ENCODE measurements at places on chromosomes 12 and 14.
A peak's percentile ranks its signal among the peaks of the same experiment; 100 is the strongest.

GRCh38 chr12:7001921-7002591, 16.2 kb downstream of the LPCAT3 start:
- no peaks in the 10 kb centered on the region for H3K27me3 ChIP-seq
- no peak for ATAC-seq
- H3K27ac ChIP-seq: no peak overlapping the region
- H3K36me3 ChIP-seq: peaks cover 69% of the 10 kb centered on the region
- H3K4me3 ChIP-seq: no peak overlapping the region
- H3K4me1 ChIP-seq: no peaks in the 10 kb centered on the region

DNA sequence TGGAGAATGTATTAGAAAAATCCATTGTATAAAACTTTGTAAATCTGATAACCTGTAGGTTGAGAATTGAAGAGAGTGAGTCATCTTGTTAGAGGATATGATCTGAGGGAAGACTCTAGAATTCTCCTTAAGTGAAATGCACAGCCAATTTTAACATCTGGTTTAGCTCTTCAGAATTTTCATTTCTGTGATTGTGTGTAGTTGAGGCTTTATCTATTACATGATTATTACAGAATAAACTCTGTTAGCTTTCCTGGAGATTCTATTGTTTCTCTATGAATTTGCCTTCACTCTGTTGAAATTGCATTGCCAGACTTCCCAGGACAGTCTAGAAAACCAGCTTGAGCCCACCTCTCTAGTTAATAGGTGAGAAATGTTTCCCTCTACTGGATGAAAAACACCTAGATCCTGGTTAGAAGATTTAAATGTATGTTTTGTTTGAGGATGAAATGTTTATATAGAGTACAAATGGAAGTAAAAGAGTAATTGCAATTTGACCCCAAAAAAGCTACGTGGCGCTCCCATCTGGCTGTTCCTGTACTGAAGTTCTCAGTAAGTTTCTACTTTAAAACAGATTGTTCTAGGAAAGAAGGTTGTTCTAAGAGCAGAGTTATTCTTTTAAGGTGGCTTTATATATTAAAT, 2.9 kb downstream of the NUDT4 start:
- H3K4me1 ChIP-seq: peaks cover 35% of the 10 kb centered on the region
- H3K36me3 ChIP-seq: peaks cover 56% of the 10 kb centered on the region
- peak overlapping the region; percentile 99 for H3K27ac ChIP-seq
- peak overlapping the region; percentile 99 for H3K4me3 ChIP-seq
- ATAC-seq: no peak

DNA sequence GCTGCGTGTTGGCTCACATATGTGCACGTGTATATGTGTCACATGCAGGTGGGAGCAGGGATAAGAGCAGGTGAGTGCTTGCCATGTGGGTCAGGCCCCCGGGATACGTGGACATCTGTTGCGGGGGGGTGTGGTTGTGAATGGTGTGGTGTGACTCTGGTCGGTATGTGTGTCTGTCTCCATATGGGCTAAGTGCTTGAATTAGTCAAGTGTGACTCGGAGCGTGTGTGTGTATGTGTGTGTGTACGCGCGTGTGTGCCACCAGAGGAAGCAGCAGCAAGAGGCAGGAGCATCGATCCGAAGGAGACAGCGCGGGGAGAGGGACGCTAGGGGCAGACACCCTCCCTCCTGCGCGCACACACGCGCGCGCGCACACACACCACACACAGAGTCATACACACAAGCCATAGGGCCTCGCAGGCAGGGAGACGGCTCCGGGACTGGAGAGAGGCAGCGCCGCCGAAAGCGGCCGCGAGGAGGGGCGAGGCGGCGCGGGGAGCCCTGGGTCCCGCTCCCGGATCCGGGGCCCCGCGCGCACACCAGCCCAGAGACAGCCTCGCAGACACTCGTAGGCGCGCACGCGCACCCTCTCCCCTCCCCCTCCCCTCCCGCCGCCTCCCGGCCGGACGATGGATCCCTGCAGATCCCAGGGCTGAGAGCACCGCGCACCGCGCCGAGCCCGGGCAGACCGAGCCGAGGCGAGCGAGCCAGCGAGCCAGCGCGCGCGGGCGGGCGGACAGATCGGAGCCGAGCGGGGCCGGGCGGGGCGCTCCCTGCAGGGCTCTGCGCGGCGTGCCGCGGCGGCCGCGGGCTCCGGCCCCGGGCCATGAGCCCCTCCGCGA, at the start of gene ASIC1:
ASIC1 (plus strand) TSS at position 597 of the 842 bp plus-strand sequence. CDS start 1,171 bp downstream, outside the sequence.
- H3K4me1 ChIP-seq: peaks cover 19% of the 10 kb centered on the region
- H3K27ac ChIP-seq: no peak within 1 kb of the TSS
- H3K27me3 ChIP-seq: peaks cover 43% of the 10 kb centered on the region
- H3K36me3 ChIP-seq: no peaks in the 10 kb centered on the region
- peak within 1 kb of the TSS; percentile 90 for H3K4me3 ChIP-seq

- no peak for ATAC-seq
- no peaks in the 10 kb centered on the region for H3K4me1 ChIP-seq
- no peaks in the 10 kb centered on the region for H3K36me3 ChIP-seq
- peaks cover 4% of the 10 kb centered on the region for H3K27me3 ChIP-seq
- no peak overlapping the region for H3K4me3 ChIP-seq
These were observed 52.9 kb downstream of the SVOP start for GRCh38 chr12:108967869-108968540.

- ATAC-seq: no peak
- H3K36me3 ChIP-seq: no peaks in the 10 kb centered on the region
- H3K27ac ChIP-seq: no peak overlapping the region
- H3K27me3 ChIP-seq: peaks cover 8% of the 10 kb centered on the region
- H3K4me3 ChIP-seq: no peak overlapping the region
- peaks cover 4% of the 10 kb centered on the region for H3K4me1 ChIP-seq
These were observed 29.8 kb upstream of the CAPRIN2 start for GRCh38 chr12:30784508-30784907.

GRCh38 chr14:68651652-68652432, 141.0 kb downstream of the ZFP36L1 start:
- H3K36me3 ChIP-seq: no peaks in the 10 kb centered on the region
- H3K27ac ChIP-seq: peak overlapping the region; percentile 21
- no peak overlapping the region for H3K4me3 ChIP-seq
- H3K4me1 ChIP-seq: peaks cover 5% of the 10 kb centered on the region
- ATAC-seq: no peak

DNA sequence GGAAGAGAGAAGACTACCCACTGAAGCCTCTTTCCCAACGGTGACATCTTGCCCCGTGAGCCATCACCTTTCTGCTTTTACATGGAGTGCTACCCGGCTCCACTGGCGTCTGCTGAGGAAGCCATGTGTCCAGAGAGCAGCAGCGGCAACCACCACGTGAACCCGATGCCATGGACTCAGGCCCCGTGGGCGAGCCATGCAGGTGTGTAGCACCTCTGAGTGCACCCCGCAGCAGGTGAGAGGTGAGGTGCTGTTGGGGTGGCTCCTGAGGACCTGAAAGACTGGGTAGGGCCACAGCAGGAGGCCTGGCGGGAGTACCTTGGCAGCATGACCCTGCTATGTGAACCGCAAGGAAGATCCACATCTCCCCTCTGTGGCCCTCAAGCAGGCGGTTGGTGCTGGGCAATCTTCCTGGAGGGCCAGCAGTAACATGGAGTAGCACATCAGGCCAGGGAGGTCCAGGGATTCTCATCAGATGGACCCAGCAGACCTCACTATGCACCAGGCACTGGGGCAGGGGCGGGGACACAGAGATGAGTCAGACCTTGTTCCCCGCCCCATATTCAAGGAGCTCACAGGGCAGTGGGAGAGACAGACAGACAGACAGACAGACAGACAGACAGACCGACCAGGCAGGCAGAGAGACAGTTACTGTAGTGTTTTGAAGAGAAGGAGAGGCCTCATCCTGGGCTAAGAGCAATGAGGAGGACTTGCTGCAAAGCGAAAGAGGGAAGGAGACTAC, 129.6 kb downstream of the PAPOLA start:
- no peaks in the 10 kb centered on the region for H3K36me3 ChIP-seq
- no peak for ATAC-seq
- no peaks in the 10 kb centered on the region for H3K4me1 ChIP-seq
- no peak overlapping the region for H3K4me3 ChIP-seq
- H3K27me3 ChIP-seq: no peaks in the 10 kb centered on the region

DNA sequence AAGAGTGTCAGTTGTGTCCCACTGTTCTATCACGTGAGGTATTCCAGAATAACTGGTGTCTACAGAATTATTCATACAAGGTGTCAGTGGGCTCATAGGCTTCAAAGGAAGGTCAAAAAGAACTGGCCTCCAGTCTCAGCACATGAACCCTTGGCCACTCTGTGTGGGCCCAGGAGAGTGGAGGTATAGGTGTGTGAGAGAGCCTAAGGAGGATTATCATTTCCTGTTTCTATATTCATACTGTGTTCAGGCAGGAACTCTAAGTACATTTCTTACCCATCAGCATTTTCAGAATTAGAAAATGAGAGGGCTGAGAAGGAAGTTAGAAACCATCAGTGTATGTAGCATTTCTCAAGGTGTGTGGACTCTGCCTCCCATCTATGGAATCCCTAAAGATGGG, 87.0 kb downstream of the BTG1 start:
- peaks cover 20% of the 10 kb centered on the region for H3K36me3 ChIP-seq
- H3K27me3 ChIP-seq: no peaks in the 10 kb centered on the region
- peak overlapping the region; percentile 81 for H3K27ac ChIP-seq
- H3K4me1 ChIP-seq: peaks cover 51% of the 10 kb centered on the region

DNA sequence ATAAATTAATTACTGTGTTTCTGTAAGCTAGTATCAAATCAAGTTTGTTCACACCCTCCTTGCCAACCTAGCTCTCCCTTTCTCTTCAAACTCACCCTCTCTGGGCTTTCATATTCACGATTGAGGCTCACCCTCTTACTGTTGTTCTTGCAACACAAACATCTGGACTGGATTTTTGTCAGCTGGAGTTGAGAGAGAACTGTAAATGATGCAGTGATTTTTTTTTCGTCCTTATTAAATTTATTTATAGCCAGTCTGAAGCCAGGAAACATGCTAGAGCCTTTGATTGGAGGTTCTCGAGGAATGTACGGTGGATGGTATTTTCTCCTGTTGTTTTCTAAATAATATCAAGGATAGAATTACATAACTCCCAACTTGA, 485.1 kb downstream of the ZFP36L1 start:
- no peak for ATAC-seq
- no peaks in the 10 kb centered on the region for H3K36me3 ChIP-seq
- no peak overlapping the region for H3K27ac ChIP-seq
- H3K27me3 ChIP-seq: no peaks in the 10 kb centered on the region
- peaks cover 24% of the 10 kb centered on the region for H3K4me1 ChIP-seq
- H3K4me3 ChIP-seq: no peak overlapping the region

DNA sequence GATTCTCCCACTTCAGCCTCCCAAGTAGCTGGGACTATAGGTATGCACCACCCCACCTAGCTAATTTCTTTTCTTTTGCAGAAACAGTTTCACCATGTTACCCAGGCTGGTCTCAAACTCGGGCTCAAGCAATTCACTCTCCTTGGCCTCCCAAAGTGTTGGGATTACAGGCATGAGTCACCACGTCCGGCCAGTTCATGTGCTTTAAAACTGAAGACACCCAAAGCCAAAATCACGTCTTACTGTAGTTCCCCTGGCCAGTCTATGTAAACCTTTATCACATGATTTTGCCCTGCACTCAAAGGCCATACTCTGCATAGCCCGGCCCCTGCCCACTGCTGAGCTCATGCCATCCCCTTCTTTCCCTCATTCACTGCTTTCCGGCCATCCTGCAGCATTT, 4.5 kb downstream of the ALKBH2 start:
- peak overlapping the region; percentile 47 for H3K27ac ChIP-seq
- H3K4me3 ChIP-seq: no peak overlapping the region
- no peaks in the 10 kb centered on the region for H3K27me3 ChIP-seq
- H3K36me3 ChIP-seq: peaks cover 57% of the 10 kb centered on the region

DNA sequence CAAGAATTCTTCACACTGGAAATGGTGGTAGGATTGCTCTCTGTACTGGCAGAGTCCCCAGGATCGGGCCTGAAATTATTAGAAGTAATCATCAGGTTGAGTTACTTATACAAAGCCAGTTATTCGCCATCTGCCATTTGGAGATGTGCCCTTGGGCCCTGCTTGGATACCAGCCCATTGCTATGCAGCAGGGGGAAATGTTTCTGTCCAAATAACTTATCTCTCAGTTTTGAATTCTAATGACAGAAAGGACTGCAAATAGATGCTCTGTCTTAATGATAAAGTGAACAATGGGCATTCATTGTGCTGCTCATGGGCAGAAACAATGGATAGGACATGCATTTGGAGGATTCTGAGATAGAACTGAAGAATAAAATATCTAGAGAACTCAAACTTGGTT, 139.1 kb upstream of the PELI2 start:
- H3K4me1 ChIP-seq: no peaks in the 10 kb centered on the region
- H3K4me3 ChIP-seq: no peak overlapping the region
- H3K27me3 ChIP-seq: peaks cover under 1% of the 10 kb centered on the region
- no peaks in the 10 kb centered on the region for H3K36me3 ChIP-seq
- no peak overlapping the region for H3K27ac ChIP-seq
- no peak for ATAC-seq

DNA sequence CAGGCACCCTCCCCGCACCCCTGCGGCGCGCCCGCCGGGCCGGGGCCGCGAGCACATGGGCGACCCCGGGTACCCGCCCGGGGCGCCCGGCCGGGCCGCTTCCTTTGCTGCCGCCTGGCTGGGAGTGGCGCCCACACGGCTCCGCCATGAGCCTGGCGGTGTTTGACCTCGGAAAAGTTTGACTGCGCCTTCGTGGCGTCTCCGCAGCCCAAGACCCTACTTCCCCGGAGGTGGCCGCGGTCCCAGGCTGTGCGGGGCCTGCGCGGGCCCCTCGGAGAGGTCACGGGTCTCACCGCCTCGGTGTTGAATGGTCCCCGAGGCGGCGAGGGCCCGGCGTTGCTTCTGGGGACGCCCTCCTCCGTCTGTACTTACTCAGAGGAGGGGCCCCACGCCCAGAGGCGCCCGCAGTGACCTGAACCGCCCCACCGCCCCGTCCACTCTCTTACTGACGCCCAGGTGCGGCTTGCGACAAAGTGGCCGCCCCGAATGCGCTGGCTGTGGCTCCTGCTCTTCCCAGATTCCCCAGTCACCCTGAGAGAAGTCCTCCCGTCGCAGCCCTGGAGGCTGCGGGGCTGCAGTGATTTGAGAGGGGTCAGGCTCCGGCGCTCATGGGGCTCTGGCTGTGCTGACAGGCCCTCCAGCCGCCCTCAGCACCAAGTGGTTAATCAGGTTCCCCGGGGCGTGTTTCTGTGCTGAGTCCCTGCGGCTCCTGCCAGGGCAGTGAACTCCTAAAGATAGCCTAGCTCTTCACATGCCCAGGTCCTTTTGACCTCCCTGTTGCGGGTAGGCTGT, 5.8 kb downstream of the KMT5A start:
- peak; percentile 15 for ATAC-seq
- H3K27me3 ChIP-seq: no peaks in the 10 kb centered on the region
- H3K4me3 ChIP-seq: peak overlapping the region; percentile 82
- peaks cover 16% of the 10 kb centered on the region for H3K4me1 ChIP-seq
- peaks cover 50% of the 10 kb centered on the region for H3K36me3 ChIP-seq

DNA sequence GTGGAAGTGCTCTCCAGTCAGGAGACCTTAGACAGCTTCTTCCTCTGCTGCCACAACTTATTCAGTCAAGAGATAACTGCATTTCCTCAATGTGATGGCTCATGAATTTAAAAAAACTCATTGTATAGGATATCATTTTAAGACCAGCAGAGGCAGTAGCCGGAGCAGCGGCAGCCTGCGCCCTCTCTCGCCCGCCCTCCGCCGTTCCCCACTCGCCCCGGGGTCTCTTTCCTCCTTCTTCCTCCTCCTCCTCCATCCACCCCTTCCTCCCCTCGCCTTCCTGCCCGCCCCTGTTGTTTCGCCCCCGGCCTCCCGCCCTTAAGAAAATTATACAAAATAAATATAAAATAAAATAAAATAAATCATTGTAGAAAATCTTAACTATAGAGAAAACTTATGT, 687.6 kb downstream of the FLRT2 start:
- no peak overlapping the region for H3K27ac ChIP-seq
- ATAC-seq: no peak
- H3K36me3 ChIP-seq: no peaks in the 10 kb centered on the region
- no peaks in the 10 kb centered on the region for H3K4me1 ChIP-seq

All from activated T-helper 17 cell treated with anti-CD3 and anti-CD28 coated beads, Interleukin-2, amount 50 U/mL, for 72 hours (primary cell).